ENCODE measurements at places on chromosomes 6 and 20.
A peak's percentile ranks its signal among the peaks of the same experiment; 100 is the strongest.

DNA sequence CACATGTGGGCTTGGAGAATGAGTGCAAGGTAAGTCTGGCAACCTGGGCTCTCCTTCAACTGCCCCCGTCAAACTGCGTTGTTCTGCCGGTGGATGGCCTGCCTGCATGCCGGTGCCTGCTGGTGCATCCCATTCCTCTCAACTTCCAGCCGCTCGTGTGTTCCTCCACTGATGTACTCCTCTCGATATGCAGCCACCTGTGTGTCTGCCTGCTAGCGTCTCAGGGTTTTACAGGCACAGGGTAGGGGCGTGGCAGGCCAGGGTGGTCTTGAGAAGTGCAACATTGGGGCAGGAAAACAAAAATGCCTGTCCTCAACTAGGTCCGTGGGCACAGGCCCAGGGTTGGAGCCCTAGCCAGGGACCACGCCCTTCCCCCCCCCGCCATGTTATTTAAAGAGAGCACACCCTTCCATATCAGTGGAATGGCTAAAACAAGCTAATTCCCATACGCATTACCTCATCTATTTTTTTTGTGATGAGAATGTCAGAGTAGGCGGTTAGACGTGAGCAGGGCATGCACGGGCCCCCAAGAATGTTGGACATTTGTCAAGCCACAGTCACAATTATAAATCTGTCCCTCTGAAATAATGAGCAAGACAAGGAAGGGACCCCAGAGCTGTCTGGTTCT is 33.2 kb downstream of the SERPINB6 start:
- DNase-seq = peak; percentile 43

GRCh38 chr6:15441981-15442380 is 196.1 kb downstream of the JARID2 start:
- DNase-seq = no peak

GRCh38 chr20:51871943-51872342 is 69.6 kb upstream of the SALL4 start:
- DNase-seq = no peak

GRCh38 chr6:30640481-30640880 is 6.5 kb upstream of the C6orf136 start:
- DNase-seq = no peak

DNA sequence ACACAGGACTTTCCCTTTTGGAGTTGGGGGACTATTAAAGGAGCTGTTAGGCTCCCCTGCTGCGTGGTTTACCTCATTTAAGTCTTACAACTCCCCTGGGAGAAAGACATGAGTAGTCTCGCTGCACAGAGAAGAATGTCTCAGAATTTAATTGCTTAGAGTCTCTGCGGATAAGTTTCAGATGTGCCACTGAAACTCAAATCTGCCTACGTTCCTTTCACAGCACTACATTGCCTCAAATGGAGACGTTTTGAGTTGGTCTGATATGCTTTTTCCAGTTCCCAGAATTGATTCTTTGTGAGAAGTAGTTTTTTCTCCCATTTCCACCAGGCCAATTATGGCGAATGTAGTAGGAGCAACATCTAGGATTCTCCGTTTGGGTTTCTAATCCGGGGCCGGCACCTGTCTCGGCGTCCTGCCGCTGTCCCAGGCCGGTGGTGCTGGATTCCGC is 532 bp upstream of the SLC35F1 start:
- DNase-seq = no peak

- no peak for DNase-seq
These were observed 37.4 kb upstream of the E2F3 start for GRCh38 chr6:20364327-20364726.

- DNase-seq = no peak
These were observed 92.3 kb upstream of the ELOVL5 start for GRCh38 chr6:53441035-53441493.

All from lower leg skin (tissue), 4 donors.